ENCODE measurements at places on chromosomes 3 and 15. TPM values are rescaled to one million over a fixed set of nuclear protein-coding genes. Genes with fewer than 3 reads are reported as not detected.

ERICH6 gene
- total RNA-seq: not detected

CP gene
- not detected for total RNA-seq

C3orf33 gene
- total RNA-seq: 1.7 TPM

GNB5 gene
- total RNA-seq: 16.8 TPM

NUP210 gene
- total RNA-seq: 0.84 TPM

CCDC39 gene
- not detected for total RNA-seq

DNA sequence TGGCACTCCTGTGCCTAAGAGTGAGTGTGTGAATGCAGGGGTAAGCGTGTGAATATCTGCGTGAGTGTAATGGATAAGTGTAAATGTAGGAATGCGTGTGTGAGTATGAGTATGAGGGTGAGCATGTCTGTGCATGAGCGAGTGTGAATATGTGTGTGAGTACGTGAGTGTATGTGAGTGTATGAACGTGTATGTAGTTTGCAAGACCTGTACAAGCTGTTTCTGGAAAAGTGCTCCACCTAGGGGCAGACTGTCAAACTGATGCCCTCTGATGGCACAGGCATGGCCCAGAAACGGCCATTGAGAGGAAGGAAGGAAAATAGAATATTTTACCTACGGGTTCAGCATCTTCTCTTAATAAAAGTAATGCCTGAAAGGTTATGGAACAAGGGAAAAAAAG is 24.4 kb upstream of the FRMD4B start:
- DNase-seq: peak; percentile 89
- peaks cover 27% of the 10 kb centered on the region for H3K4me1 ChIP-seq
- no peaks in the 10 kb centered on the region for H3K36me3 ChIP-seq
- no peak overlapping the region for H3K27ac ChIP-seq
- H3K27me3 ChIP-seq: no peaks in the 10 kb centered on the region
- no peak overlapping the region for H3K4me3 ChIP-seq

DNA sequence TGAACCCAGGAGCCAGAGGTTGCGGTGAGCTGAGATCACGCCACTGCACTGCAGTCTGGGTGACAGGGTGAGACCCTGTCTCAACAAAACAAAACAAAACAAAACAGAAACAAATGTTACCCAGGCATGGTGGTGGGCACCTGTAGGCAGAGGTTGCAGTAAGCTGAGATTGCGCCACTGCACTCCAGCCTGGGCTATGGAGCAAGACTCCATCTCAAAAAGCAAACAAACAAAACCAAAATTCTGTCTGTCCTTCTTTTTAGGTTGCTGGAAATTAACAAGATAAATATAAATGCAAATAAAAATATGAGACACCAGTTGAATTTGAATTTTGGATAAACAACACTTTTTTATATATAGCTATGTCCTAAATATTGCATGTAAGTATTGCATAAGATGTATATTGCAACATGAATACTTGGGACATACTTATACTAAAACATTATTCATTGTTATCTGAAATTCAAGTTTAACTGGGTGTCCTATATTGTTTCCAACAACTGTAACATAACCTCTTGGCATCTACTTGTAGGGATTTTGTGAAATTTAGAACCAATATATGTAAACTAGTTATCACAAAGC is 4.7 kb upstream of the CEP97 start:
- H3K4me3 ChIP-seq: no peak overlapping the region
- no peak for DNase-seq
- H3K27me3 ChIP-seq: no peaks in the 10 kb centered on the region

- no peaks in the 10 kb centered on the region for H3K27me3 ChIP-seq
- H3K27ac ChIP-seq: peak overlapping the region; percentile 79
- peak; percentile 42 for DNase-seq
- H3K4me1 ChIP-seq: peaks cover 21% of the 10 kb centered on the region
- H3K4me3 ChIP-seq: no peak overlapping the region
- no peaks in the 10 kb centered on the region for H3K36me3 ChIP-seq
Measured at GRCh38 chr3:48038971-48039481, 22.8 kb upstream of the MAP4 start.

GRCh38 chr3:14823393-14823792 is 4.6 kb downstream of the FGD5 start:
- H3K27ac ChIP-seq: peak overlapping the region; percentile 14
- H3K4me1 ChIP-seq: peaks cover 26% of the 10 kb centered on the region
- H3K4me3 ChIP-seq: no peak overlapping the region
- no peaks in the 10 kb centered on the region for H3K27me3 ChIP-seq

All from endothelial cell of umbilical vein (primary cell).